ENCODE measurements at places on chromosomes 16 and 17. TPM values are rescaled to one million over a fixed set of nuclear protein-coding genes. Genes with fewer than 3 reads are reported as not detected.

DNA sequence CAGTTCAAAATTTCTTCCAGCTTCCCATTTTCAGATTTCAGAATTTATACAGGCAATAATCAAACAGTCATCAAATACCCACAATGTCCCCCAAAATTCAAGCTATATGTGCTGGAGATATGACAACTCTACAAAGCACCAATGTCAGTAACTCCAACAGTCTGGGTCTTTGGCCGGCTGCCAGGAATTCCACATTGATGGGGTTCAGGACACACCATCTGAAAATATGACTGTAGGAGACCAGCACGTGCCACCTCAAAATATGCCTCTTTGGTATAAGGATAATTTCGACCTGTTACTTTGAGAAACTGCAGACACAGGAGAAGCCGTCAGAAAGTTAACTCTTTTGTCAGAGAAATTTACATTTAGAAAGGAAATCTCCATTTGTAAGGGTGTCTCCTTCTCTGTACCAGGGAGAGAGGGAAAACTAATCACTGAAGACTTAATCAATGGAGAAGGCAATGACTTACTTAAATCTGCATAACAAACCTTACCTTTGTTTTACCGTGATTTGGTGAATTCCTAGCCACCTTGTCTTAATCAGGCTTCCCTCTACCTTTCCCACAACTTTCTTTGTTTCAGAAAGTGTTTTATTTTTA, 594.3 kb upstream of the CDH5 start:
- H3K4me3 ChIP-seq = no peak overlapping the region
- no peaks in the 10 kb centered on the region for H3K4me1 ChIP-seq
- no peaks in the 10 kb centered on the region for H3K36me3 ChIP-seq
- H3K27ac ChIP-seq = no peak overlapping the region

The CSH2 gene
- not detected for total RNA-seq

The ZG16B gene
- 1.5 TPM for total RNA-seq

GRCh38 chr16:87821376-87822107, 47.8 kb downstream of the SLC7A5 start:
- no peak overlapping the region for H3K4me3 ChIP-seq
- no peaks in the 10 kb centered on the region for H3K4me1 ChIP-seq
- no peak for DNase-seq
- H3K36me3 ChIP-seq = no peaks in the 10 kb centered on the region

DNA sequence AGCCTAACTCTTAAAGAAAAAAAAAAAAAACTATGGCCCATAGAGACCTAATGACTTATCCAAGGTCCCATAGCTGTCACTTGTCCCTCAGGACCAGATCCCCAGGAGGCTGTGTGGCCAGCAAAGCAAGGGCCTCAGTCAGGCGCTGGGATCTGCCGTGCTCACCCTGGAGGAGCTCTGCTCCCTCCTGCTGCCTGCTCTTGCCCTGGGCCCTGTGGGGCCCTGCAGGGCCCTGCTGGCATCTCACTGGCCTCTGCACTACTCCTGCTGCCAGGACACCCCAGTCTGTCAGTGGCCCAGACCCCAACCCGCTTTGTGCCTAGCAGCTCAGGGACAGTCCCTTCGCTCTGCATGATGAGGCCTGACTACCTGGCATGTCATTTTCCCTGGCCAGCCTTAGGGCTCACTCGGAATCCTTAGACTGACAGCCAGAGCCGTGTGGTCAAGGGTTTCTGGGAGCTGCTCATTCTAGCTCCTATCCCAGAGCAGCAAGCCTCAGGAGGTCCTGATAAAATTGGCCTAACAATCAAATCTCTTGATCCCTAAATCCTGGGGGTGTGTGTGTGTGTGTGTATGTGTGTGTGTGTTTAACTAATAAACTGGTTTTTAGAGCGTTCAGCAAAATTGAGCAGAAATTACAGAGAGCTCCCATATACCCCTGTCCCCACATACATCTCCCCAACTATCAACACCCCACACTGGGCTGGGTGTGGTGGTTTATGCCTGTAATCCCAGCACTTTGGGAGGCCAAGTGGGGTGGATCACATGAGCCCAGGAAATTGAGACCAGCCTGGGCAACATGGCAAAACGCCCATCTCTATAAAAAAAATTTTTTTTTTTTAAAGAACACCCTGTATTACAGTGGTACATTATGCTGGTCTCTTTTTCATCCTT, 21.7 kb downstream of the KATNIP start:
- H3K27ac ChIP-seq = no peak overlapping the region
- no peak overlapping the region for H3K4me3 ChIP-seq
- no peaks in the 10 kb centered on the region for H3K27me3 ChIP-seq
- no peak for DNase-seq
- no peaks in the 10 kb centered on the region for H3K36me3 ChIP-seq
- H3K4me1 ChIP-seq = peaks cover 13% of the 10 kb centered on the region

- no peaks in the 10 kb centered on the region for H3K36me3 ChIP-seq
- H3K4me1 ChIP-seq = no peaks in the 10 kb centered on the region
- H3K27ac ChIP-seq = no peak overlapping the region
- no peaks in the 10 kb centered on the region for H3K27me3 ChIP-seq
- H3K4me3 ChIP-seq = no peak overlapping the region
Observed at GRCh38 chr16:68596266-68596665, 48.8 kb upstream of the CDH3 start.

GRCh38 chr16:25372716-25373115, 115.1 kb upstream of the ZKSCAN2 start:
- H3K4me1 ChIP-seq = no peaks in the 10 kb centered on the region
- no peak for DNase-seq

DNA sequence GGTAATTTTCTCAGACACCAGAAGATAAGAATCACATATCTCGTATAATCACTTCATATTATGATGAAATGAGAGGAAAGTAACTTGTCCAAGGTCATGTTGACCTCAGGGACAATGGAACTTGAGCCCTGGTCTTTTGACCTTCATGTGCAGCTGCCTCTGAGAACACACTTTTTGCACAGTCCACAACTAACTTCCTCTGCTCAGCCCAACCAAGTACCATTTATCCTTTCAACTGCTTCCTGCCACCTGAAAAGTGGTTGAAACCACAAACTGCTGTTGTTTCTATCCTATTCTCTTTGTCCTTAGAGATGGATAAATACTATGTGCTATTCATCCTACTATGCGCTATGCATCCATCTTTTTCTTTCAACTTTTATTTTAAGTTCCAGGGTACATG, 2.3 kb upstream of the CCL1 start:
- H3K4me1 ChIP-seq = no peaks in the 10 kb centered on the region
- DNase-seq = no peak
- no peaks in the 10 kb centered on the region for H3K27me3 ChIP-seq
- H3K27ac ChIP-seq = no peak overlapping the region
- H3K4me3 ChIP-seq = no peak overlapping the region

GRCh38 chr16:90048347-90048722, 28.8 kb downstream of the PRDM7 start:
- no peak overlapping the region for H3K4me3 ChIP-seq
- H3K27me3 ChIP-seq = no peaks in the 10 kb centered on the region
- peaks cover 6% of the 10 kb centered on the region for H3K4me1 ChIP-seq
- no peaks in the 10 kb centered on the region for H3K36me3 ChIP-seq
- no peak for DNase-seq

The KRTAP16-1 gene
- not detected for total RNA-seq

The TEX14 gene
- total RNA-seq = 0.05 TPM

The CCL17 gene
- total RNA-seq = not detected

The PRDM7 gene
- total RNA-seq = not detected

The HCRT gene
- total RNA-seq = not detected

The TPPP3 gene
- 14.1 TPM for total RNA-seq

All from pancreas (tissue), 10 donors.